ENCODE measurements at places on chromosomes 12 and 14.

GRCh38 chr14:55190906-55191202 lies 531 bp downstream of the DLGAP5 start:
- no peak for DNase-seq

DNA sequence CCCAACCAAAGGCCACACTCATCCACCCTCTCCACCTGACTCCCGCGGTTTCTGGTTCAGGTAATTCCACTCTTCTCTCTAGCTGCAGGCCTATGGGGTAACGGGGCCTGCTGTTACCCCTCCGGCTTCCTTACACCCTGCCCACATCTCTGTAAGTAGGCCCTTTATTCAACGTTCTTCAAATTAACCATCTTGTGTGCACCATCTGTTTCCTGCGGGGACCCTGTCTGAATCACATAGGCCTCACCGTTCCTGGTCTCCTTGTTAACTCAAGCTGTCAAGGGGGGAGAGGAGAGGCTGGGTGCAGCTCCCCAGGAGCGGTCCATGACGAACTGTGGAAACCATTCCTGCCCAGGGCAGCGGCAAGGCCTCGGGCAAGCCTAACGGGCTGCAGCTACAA lies 9.3 kb upstream of the DLK1 start:
- DNase-seq = no peak

DNA sequence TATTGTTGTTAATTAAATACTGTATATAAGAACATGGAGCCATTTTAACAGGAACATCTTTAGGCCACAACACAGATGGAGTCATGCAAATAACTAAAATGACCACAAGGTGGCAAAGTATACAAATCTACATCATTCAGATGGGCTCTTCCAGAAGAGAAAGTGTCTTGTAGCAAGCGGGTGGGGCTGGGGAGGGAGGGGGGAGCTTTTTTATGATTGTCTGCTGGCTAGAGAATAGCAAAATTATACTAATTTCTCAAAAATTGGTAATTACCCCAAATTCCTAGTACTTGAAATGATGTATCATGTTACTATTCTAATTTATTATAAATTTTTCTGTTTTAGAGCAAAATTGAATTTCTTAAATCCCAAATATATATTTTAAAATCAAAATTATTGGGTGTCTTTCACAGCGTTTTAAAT lies 378.7 kb downstream of the PRKD1 start:
- no peak for DNase-seq

DNA sequence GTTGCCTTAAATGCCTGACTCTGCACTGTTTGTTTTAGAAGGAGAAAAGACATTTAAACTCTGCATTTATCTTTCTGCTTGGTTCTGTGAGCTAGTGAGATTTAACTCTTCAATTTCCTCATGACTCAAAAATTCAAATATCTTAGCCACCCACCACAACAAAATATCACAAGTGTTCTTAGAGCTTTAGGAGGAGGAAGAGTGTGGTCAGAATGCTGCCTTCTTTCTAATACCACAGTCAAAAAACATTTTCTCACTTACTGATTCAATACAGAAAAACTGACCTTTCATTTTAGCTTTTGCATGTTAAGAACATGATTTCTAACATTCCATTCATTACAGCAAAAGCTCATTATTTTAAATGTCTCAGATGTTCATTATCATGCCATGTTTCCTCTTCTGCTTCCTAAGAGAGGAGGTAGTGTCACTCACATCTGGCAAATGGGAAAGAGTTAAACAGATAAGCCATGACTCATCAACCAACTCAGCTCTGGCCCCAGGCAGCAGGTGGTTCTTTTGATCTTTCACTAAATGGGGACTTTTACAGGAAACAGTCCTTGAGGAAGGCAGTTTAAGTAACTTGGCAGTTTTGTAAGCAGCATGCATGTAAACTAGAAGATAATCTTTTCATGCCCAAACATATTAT lies 56.4 kb upstream of the RNU6-8 start:
- DNase-seq = no peak

DNA sequence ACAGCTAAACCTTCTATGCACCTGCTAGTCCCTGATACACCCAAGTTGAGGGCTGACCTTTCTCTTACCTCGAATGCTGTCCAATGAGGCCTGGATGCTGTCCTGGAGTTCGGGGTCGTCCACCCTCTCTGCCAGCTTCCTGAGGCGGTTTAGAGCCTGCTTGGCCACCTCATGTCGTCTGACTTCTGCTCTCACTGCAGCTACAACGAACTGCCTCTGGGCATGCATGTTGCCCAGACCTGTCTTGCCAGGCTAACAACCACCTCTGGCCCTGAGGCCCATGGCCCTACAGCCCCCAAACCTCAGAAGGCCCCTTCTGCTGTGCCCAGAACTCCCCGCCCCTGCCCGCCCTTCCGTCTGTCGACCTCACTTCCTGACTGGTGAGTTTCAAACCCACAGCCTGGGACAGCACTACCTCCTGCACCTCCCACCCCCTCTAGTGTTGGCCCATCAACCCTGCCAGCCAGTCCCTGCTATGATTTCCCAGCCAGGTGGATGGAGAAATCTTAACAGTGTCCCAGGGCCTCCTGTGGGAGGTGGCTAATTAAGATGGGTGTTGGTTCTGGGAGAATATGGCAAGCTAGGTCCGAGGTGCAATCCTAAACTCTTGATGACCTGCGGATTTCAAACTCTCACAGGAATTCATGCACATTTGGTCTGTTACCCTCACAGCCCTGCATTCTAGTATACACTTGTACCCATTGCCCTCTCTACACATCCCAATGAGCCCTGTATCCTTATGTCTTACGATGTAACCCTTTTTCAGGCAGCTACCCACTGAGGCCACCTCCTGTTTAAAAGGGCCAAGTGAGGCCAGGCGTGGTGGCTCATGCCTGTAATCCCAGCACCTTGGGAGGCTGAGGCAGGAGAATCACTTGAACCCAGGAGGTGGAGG lies 2.7 kb upstream of the TSPAN31 start:
- no peak for DNase-seq

- DNase-seq = no peak
These were observed 25.2 kb downstream of the SYNE2 start for GRCh38 chr14:63878052-63878451.

DNA sequence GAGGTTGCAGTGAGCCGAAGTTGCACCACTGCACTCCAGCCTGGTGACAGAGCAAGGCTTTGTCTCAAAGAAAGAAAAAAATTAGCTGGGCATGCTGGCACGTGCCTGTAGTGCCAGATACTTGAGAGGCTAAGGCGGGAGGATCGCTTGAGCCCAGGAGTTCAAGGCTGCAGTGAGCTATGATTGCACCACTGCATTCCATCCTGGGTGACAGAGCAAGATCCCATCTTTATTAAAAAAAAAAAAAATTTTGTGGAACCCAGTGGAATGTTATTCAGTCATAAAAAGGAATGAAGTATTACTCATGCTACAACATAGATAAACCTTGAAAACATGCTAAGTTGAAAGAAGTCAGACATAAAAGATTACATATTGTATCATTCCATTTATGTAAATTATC lies 8.3 kb upstream of the ERBB3 start:
- no peak for DNase-seq

DNA sequence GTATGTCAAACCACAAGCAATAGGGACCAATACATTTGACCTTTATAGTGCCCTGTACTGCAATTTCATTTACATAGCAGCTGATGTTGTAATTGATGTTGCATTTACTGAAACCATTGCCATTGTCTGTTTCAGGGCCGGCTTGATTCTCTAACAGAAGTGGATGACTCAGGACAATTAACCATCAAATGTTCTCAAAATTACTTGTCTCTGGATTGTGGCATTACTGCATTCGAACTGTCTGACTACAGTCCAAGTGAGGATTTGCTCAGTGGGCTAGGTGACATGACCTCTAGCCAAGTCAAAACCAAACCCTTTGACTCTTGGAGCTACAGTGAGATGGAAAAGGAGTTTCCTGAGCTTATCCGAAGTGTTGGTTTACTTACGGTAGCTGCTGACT lies 216.0 kb downstream of the AKAP6 start:
- DNase-seq = no peak

- DNase-seq = no peak
These were observed 104.9 kb downstream of the GPR135 start for GRCh38 chr14:59360233-59360632.

DNA sequence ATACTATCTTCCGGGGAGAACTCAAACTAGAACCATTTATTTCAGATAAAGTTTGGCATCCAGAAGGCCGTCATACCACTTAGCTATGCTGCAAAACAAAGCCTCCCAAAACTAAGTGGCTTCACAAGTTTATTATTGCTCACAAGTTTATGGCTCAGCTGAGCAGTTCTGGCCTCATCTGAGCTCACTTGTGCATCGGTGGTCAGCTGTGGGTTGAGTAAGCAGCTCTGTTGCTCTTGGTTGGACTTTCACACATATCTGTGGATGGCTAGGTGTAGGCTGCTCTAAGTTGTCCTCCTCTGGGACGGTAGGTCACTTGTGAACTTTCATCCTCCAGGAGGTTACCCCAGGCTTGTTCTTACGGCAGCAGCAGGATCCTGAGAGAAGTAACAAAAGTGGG lies 162.7 kb downstream of the BTG1 start:
- DNase-seq = no peak

GRCh38 chr12:3204143-3204542 lies 127.0 kb downstream of the TSPAN9 start:
- no peak for DNase-seq

GRCh38 chr14:51921026-51921425 lies 60.6 kb downstream of the GNG2 start:
- no peak for DNase-seq

GRCh38 chr14:54881761-54882401 lies 20.7 kb downstream of the GCH1 start:
- DNase-seq = no peak

Measured in vagina (tissue), 2 donors.